ENCODE measurements at places on chromosomes 7 and 10.

DNA sequence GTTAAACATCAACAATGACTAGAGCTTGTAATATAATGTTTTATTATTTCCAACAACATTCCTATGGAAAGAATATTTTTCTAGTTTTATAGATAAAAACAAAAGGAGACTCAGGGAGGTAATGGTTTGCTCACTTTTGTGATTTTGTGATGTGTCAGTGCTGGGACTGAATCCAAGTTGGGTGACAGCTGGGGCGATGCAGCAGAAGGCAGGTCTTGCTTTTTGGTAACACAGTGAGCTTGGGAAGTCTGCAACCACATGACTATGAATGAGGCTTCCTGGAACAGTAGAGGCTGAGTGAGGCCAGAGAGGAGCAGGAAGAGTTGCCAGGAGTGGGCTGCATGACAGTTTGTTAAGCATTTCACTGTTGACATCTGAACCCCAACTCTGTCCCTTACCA lies 4.9 kb upstream of the YKT6 start:
- DNase-seq, result no peak

- no peak for DNase-seq
These were observed 44.3 kb downstream of the PRR15 start for GRCh38 chr7:29607889-29608288.

DNA sequence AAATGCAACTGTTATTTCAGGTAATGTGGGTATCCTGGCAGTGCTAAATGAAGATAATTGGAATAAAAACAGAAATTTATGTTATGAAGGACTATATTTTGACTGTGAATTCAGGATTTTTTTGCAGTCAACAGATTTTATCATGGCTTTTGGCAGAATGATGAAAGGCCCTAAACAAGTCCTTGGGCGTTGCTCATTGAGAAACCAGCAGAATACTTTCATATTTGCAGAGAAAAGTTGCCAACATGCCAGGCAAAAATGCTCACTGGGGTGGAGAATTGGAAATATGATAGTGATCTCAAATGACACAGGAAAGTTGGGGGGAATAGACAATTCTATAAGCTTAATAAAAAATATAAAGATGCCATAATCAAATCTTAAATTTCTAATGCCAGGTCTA lies 121.1 kb downstream of the GPR85 start:
- no peak for DNase-seq

DNA sequence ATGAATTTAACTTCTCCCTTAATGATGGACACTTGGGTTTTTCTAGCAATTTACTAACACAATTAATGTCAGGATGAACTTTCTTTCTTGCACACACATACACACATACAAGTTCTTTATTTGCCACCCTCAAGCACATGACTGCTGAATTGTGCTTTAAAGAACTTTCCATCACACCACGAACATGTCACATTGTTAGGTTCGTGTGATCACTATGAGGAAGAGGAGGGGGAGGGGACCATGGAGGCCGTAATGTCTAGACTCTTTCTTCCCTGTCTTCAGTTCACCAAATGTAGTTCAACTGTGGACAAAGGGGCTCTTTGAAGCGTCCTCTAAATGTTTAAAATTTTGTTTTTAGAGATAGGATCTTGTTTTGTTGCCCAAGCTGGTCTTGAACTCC lies 31.0 kb downstream of the NUP42 start:
- no peak for DNase-seq

DNA sequence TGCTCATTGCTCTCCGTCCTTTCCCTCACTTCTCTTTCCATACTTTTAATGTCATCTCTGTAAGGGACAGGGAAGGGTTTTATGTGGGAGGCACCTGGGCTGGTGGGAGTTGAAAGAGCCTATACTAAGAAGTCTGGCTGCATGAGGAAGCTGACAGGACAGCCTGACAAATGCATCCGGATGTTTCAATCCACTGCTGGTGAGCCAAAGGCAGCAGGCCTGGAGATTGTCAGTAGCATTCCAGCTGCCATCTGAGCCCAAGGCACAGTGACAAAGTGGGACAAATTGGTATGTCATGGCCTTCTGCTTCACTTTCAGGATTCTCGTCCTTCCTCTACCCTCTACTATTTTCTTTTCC lies 218.4 kb downstream of the STK31 start:
- DNase-seq, result no peak

DNA sequence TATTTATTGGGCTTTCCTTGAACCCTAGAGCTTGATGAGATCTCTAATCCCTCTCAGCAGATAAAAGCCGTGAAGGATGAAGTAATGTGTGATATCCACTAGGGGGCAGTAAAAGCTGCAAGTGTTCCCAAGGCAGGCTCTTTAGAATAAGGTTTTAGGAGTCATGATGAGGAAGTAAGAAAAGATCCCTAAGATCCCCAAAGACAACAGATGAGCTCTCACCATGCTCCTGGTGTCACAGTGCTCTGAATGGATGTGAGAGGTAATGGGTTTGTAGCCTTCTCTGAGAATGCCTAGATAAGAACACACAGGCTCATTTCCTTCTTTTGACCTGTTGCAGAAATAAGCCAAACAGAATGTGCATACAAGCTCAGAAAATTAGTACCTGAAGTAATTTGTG lies 70.4 kb upstream of the ITPRID1 start:
- DNase-seq, result no peak

DNA sequence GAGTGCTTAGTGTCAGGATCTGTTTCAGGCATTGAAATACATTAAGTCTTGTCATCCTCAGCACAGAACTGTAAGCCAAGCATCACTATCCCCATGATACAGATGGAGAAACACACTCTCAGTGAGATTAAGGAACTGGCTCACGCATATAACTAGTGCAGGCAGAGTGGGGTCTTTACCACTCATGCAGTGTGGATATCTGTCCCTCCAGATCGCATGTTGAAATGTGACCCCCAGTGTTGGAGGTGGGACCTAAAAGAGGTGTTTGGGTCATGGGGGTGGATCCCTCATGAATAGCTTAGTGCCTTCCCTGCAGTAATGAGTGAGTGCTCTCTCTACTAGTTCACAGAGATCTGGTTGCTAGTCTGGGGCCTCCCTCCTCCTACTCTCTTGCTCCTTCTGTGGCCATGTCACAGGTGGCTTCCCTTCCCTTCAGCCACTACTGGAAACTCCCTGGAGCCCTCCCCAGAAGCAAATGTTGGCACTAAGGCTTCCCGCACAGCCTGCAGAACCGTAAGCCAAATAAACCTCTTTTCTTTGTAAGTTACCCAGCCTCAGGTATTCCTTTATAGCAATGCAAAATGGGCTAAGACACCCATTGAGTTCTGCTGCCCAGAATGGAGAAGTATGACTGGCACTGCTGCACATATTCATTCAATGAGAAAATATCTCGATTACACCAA lies 31.8 kb upstream of the MSMB start:
- no peak for DNase-seq

GRCh38 chr7:77464589-77464988 lies 48.4 kb upstream of the GSAP start:
- DNase-seq, result no peak

GRCh38 chr10:74179111-74179710 lies 28.2 kb downstream of the ADK start:
- no peak for DNase-seq

DNA sequence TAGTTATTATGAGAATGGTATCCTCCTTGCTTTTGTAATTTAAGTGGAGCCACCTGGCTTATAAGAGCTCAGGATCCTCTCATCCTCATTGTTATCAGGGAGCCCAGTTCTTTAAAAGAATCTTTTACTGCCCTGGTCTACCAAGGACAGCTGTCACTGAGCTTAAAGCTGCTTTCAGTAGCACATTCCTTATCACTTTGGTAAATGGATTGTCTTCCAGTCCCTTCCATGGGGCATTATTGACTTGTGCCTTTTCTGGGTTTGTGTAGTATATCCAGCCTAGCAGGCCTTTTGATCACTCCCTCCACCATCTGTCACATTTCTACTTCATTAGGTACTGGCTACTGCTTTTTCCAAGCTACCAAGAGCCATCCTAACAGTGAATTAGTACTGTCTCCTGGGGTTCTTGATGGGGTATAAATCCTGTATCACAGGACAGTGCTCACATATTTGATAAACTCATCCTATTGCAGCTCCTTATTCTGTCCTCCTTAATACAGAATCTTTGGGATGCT lies 208.9 kb downstream of the TMEM26 start:
- no peak for DNase-seq

DNA sequence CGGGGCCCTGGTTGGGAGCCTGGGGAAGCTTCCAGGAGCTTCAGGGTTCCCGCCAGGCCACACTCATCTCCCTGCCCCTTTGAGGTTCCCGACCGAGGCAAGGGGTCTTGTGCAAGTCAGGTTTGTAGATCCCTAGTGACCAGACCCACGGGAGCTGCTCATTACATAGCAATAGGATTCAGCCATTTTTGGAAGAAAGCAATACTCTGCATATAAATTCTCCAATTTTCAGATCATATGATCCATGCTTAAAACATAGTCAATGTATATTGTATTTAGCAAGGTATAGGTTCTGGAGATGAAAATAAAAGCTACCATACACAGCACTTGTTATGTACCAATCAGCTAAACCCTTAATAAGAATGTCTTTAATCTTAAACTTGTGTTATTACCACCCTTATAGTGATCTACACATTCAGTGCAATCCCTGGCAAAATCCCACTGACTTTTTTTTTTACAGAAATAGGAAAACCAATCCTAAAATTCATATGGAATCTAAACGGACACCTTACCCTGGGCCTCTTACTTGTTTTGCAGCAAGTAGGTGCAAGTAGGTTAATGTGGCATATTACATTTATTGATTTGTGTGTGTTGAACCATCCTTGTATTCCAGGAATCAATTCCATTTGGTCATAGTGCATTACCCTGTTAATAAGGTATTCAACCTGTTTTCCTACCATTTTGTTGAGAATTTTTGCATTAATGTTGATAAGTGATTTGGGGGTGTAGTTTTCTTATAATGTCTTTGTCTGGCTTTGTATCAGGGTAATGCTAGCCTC lies 13.8 kb upstream of the FKBP9 start:
- no peak for DNase-seq

GRCh38 chr7:127066974-127067373 lies 185.8 kb downstream of the GRM8 start:
- DNase-seq, result no peak

- DNase-seq, result no peak
These were observed 148.6 kb downstream of the ELFN1 start for GRCh38 chr7:1818575-1819258.

DNA sequence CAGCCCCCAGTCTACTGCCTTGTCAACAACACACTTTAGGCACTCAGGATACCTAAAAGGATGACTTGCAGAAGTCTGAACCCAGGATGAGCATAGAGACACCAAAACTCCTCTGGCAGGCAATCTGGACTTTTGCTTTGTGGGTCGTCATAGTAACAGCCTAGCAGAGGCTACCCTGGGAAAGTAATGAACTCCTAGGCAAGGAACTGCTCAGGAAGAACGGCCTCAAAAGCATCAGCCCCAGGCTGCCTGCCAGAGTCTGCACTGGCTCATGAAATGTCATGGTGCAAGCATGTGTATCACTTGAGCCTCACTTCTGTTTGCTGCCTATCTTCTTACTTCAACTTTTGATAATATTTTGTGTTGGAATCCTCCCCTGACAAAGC lies 715.1 kb downstream of the GRID1 start:
- DNase-seq, result no peak

DNA sequence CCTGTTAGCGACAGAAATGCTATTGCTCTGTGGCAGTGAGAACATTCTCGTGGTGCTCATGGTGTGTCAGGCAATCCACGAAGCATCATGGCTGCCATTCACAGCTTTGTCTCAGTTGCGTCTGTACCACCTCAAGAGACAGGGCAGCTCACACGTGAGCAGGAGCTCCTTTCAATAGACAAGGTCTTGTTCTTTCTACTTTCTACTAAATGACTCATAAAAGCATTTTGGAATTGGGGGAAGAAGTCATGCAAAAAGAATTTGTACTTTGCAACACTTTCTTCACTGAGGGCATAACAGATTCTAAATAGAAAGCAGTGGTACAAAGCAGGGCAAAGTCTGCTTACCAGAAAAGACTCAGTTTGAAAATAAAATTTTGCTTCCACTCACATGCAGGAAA lies 638.5 kb downstream of the PHTF2 start:
- no peak for DNase-seq

GRCh38 chr10:92242380-92242779 lies 48.5 kb downstream of the CPEB3 start:
- DNase-seq, result no peak

GRCh38 chr7:39164887-39165286 lies 187.2 kb downstream of the POU6F2 start:
- DNase-seq, result no peak

- no peak for DNase-seq
These were observed 25.1 kb downstream of the SEPTIN7 start for GRCh38 chr7:35825974-35826373.

DNA sequence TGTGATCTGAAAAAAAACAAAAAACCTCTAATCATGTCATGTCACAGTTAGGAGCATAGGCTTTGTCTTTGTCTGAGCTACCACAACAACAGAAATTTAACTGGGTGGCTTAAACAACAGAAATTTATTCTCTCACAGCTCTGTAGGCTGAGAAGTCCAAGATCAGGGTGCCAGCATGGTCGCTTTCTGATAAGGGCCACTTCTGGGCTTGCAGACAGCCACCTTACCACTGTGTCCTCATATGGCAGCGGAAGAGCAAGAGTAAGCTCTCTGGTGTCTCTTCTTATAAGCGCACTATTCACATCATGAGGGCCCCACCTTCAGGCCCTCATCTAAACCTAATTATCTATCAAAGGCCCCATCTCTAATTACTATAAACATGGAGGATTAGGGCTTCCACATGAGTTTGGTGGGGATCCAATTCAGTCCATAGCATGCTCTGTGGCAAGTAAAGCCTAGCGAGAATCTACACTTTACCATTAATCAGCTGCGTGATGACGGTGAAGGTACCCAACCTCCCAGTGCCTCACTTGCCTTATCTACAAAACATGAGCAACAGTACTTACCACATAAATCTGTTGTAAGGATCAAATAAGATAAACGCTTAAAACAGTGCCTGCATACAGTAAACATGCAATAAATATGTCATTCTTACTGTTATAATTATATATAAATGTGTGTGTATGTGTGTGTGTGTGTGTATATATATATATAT lies 17.3 kb downstream of the ZNF438 start:
- DNase-seq, result no peak

GRCh38 chr10:111200505-111201186 lies 123.8 kb downstream of the ADRA2A start:
- no peak for DNase-seq

Data from activated CD4-positive, CD25-positive, alpha-beta regulatory T cell (primary cell).